ENCODE measurements at places on chromosomes 11 and 22.

- DNase-seq: no peak
Measured at GRCh38 chr11:10925149-10925926, 67.5 kb upstream of the ZBED5 start.

- no peak for DNase-seq
Measured at GRCh38 chr11:36311926-36312595, 16.0 kb downstream of the PRR5L start.

DNA sequence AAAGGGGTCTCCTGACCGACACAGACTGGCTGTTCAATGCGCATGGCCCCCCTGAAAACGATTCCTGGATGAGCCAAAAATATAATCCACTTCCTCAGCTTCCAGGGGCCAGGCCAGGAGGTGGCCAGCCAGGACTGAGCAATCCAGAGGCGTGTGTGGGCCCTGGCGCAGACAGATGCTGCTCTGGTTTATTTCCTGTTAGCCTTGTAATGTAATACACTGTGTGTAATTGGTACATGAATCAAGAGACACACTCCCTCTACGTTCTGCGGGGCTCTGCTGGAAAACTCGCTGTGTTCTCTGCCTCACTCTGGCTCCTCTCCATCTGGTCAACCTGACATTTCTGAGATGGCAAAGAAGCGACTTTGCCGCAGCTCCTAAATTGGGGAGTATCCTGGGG is 26.3 kb upstream of the ISX start:
- no peak for DNase-seq

- DNase-seq: no peak
Measured at GRCh38 chr11:19055016-19055415, 5.5 kb downstream of the MRGPRX2 start.

- no peak for DNase-seq
Measured at GRCh38 chr11:10663990-10664389, 29.6 kb downstream of the IRAG1 start.

DNA sequence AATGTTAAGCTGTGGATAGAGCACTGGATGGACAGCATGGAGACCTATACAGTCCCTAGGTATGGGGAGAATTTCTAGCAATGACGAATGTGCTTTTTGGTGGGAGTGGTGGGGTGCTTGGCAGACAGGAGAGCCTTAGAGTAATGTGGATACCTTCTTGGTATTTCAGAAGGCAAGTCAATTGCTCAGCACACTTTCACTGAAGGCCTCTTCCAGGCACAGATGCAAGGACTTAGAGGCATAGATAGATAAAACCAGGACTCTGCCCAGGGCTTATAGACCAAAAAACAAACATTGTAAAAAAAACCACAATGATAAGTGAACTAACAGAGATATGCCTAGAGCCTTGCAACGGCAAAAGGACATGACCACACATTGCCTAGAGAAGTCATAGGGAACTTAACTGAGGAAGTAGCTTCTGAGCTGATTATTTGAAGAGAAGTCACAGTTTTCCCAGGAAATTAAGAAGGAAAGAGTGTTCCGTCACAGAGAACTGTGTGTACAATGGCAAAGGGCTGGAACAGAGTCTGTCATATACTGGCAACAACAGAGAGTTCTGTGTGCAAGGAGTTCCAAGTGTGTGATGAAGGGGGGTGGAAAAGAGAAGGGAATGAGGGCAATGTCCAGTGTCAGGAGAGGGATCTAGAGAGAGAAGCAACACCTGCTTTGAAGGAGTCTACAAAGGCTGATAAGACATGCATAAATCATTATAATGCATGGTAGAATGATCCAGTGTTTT is 65.9 kb upstream of the PICALM start:
- DNase-seq: no peak

DNA sequence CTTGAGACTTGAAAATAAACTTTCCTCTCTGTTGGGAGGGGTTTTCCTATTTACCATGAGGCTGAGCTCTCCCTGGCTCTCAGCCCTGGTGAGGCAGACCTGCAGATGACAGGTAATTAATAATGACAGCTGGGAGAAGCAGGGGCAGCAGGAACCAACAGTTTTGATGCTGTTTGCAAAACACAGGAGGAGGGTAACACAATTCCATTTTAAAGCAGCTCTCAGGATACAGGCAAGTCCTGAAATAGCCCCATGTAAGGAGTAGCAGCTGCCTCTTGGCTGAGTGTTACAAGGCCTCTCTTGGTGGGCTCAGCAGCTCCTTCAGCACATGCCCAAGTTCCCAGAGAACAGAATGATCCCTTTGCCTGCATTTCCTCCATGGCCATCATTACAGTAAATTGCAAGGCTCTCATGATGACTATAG is 13.3 kb downstream of the PARVA start:
- no peak for DNase-seq

DNA sequence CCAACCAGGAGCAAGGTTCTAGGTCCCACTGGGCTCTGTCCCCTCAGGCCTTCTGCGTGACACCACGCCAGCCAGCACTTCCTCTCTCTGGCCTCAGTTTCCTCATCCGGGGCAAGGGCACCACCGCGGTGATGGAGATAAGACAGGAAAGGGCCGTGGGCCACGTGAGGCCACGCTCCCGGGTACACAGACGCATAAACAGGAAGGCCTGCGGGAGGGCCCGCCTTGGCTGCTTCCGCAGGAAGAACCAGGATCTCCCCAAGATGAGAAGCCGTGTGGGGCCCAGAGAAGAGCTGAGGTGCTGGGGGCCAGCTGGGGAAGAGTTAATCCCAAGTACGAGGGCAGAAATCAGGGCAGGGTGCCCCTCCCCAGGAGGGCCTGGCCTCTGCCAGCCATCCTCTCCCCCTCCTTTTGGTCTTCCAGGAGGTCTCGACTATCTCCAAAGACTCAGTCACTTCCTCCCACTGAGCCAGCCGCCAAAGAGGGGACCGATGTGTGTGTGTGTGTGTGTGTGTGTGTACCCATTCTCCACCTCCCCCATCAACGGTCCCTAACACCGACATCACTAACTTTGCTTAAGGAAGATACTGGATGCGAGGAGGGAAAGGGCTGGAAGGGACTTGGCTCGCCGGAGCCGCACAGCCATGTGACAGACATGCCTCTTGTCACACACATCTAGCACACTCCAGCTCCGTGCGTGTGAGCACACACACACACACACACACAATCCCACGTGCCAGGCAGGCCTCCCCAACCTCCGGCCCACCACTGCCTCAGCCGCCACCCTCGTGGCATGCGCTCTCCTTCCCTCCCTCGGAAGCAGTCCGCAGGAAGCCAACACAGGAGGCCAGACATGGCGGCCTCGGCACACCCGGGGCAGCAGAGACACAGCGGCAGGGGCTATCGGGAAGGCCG is 1.4 kb downstream of the MFNG start:
- peak; percentile 37 for DNase-seq

DNA sequence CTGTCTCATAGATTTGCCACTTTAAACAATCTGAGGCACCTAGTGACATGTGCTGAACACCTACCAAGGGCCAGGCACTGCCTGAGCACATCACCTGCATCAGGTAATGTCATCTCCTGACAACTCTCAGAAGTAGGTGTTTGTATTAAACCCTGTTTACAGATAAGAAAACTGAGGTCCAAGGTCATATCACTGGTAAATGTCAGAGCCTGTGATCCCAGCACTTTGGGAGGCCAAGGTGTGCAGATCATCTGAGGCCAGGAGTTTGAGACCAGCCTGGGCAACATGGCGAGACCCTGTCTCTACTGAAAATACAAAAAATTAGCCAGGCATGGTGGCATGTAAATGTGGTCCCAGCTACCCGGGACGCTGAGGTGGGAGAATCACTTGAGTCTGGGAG is 39.1 kb upstream of the ACCSL start:
- DNase-seq: no peak

DNA sequence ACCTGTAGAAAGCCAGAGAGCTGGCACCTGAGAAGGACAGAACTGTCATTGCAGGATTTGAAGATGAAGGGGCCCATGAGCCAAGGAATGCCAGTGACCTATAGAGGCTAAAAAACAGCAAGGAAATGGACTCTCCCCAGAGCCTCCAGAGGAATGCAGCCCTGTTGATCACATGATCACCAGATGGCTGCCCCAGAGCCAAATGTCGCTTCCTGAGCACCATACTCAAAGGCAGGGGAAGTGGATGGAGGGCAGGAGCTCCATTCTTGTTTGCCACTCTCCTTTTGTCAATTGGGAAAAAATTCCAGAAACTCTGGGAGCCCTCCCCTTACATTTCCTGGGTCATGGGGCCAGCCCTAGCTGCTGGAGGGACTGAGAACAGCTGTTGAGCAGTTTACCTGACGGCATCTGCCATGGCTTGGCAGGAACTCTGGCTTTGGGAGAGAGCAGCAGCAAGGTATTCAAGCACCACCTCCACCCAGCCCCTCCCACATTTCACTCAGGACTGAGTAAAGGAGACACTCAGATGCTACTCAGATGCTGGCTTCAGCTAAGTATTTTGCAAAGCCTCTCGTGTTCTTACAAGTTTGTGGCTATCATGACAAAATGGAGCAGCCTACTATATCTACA is 46.9 kb downstream of the DKK3 start:
- DNase-seq: no peak

DNA sequence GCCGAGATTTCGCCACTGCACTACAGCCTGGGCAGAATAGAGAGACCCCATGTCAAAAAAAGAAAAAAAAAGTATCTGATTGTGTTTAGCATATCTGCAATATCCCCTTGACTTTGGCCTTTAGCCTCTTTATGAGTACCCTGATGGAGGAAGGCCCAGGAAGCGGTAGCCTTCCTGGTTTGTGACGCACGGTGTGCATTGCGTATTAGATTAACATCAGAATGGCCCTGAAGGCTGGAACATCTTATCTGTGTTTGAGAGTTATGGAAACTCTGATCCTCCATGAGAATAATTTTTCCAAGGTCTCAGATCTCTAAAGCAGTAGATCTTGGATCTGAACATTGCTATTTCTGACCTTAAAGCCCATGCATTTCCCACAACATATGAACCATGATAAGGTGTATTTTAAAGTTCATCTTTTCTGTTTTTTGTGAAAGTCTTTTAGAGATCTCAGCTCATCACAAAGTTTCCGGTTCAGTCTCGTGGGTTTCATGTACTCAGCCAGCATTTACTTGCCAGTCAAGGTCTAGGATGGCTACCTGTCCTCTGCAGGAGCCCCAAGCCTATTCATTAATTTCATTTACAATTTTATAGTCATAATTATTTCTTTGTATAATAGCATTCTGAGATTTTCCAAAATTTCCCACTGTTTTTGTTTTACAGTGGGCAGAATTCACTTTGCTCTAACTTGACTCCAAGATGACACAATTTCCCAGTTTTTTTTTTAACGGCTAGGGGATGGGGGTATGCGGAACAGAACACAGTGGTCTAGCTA is 605 bp upstream of the FDX1 start:
- DNase-seq: no peak

GRCh38 chr22:22700631-22701030 is 56.2 kb downstream of the GGTLC2 start:
- DNase-seq: no peak

DNA sequence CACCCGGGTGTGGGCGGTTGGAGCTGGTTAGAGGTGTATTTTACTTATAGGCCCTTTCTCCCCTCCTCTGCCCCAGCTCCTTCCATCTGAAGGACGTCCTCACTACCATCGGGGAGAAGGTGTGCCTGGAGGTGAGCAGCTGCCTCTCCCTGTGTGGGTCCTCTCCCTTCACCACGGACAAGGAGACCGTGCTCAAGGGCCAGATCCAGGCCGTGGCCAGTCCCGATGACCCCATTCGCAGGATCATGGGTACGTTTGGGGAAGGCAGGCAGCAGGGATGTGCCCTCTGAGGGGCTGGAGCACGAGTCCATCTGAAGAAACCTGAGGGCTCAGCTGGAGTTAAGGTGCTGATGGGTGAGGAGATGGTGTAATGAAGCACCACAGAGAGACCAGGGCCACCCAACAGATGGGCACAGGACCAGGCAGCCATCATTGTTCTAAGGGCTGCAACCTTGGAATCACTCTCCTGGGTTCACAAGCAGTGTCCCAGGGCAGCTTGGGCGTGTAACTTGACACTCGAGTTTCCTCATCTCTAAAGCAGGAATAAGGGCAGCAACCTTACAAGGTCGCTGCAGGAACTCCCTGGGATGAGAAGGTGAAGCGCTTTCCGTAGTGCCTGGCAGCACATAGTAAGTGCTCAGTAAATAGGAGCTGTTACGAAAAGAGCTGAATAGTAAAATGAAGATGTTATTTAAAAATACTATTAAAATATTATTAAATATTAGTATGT is 29.4 kb downstream of the TCP11L1 start:
- DNase-seq: no peak

DNA sequence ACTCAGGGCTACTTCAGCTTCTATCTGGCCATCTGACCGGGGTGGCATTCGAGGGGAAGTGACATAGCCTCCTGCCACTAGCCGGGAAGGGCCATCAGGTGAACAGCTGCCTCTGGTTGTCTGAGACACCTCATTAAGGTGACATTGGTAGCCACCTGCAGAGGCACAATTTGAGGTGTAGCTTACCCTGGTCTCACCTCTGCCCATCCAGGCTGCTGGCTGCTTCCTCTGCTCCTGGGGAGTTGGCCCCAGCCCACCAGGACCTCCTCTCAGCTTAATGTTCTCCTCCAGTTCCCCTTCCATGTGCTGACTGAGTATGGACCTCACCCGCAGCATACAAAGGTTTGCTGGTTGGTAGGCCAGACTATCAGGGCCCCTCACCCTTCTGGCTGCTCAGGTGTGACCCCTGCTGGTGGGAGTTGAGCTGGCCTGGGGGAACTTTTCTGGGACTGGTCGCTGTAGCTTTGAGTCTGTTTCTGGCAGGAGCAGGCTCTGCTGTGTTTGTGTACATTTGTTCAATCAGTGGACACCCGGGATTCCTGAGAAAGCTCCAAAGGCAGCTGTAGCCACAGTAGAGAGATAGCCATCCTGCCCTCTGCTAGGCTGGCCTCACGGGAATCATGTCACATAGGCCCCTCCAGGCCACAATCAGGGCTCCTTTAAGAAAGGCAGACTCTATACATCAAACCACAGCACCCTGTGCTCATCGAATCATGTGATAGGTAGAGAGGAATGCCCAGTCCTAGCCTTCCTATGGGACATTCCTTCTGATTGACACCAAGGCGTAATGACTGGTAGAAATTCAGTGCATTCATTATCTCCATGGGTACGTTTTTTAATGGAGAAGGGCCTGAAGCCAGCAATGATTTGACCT is 295.1 kb upstream of the PLET1 start:
- peak; percentile 22 for DNase-seq

GRCh38 chr22:47589271-47590250 is 827.1 kb downstream of the TBC1D22A start:
- no peak for DNase-seq

- DNase-seq: no peak
Measured at GRCh38 chr22:24587251-24587650, 5.6 kb downstream of the LRRC75B start.

GRCh38 chr11:126423743-126424142 is 68.3 kb downstream of the ST3GAL4 start:
- no peak for DNase-seq

- no peak for DNase-seq
Measured at GRCh38 chr11:128294671-128295050, 292.7 kb downstream of the ETS1 start.

Data from memory B cell (primary cell).